ENCODE measurements at places on chromosomes 5 and 9.

DNA sequence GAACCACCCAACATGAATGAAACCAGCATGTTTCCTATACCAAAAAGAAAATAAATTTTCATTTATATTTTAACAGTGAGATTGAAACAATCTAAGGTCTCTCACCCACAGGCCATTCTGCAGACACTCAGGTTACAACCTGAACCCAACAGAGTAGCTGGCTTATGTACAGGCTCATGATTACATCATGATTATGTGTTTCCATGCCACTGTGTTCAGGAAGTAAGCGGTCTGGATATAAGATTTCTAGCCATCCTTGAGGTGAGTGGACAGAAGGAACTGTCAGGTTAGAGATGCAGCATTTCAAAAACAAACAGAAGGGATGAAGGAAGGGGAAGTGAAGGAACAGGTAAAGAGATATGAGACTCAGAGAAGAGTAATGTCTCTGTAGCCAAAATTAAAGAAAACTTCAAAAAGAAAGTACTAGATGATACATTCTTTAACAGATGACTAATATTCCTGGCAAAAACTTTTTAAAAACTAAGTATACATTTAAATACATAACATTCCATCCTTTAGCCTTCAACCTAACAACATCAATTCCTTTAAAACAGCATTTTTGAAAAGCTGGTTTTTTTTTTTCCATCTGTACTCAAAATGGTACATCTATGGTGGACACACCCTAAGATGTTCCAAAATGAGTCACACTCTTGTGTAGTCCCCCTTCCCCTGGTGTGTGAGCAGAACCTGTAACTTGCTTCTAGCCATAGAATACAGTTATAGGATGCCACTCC, 119.8 kb downstream of the LPAR1 start:
- no peak for DNase-seq

GRCh38 chr5:155252717-155253116, 239.2 kb downstream of the KIF4B start:
- DNase-seq: no peak

DNA sequence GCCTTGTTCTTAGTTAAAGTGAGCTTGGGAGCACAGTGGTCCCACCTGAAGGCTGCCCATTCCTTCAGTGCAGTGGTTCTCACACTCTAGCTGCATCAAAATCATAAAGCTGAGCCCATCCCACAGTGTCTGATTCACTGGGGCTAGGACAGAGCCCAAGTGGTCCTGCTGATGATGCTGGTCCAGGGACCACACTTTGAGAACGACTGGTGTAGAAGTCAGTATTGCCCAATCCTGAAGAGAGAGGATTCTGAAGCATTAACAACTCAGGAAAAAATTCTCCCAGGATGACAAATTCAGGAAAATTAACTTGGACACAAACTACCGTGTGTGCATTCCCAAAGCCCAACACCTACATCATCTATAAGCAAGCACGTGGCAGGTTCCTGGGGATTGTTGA, 176.2 kb downstream of the GABBR2 start:
- no peak for DNase-seq

GRCh38 chr5:91179018-91179417, 204.1 kb downstream of the ARRDC3 start:
- no peak for DNase-seq

DNA sequence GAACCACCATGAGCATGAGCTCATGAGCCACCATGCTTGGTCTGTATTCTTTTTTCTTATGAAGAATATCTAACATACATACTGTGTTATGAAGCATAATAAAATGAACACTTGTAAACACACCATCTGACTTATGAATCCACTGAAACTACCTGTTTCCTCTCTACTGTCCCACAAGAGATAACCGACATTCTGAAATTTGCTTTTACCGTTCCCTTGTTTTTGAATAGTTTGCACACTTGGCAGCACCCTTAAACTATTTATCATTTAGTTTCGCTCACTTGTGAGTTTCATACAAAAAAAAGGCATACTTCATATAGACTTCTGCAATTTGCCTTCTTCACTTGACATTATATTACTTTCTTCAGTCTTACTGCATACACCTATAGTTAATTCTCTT, 8.9 kb downstream of the LARS1 start:
- no peak for DNase-seq

- no peak for DNase-seq
Observed at GRCh38 chr5:127280491-127281220, 9.9 kb upstream of the MEGF10 start.

DNA sequence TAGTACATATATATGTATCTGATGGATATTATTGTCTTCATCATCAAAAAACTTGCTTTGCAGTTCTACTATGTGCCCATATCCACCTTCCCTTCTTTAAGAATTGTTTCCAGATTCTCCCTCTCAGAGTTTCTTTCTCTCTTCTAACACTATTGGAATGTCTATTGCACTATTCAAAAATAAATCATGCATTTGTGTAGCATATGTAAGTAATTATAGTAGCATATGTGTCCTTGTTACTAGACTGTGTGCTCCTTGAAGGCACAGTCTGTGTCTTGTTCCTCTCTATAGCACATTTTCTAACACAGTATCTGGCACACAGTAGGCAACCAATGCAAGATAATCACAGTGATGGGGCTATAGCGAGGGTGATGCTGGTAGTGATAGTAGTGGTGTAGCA, 43.4 kb upstream of the TRIM32 start:
- DNase-seq: no peak

GRCh38 chr9:14025741-14026140, 288.2 kb downstream of the NFIB start:
- DNase-seq: no peak

- DNase-seq: no peak
Observed at GRCh38 chr5:133827011-133827410, 141.4 kb downstream of the C5orf15 start.

GRCh38 chr9:28774433-28775235, 1201.4 kb upstream of the C9orf72 start:
- DNase-seq: peak; percentile 14

GRCh38 chr5:158897444-158898160, 202.1 kb downstream of the EBF1 start:
- no peak for DNase-seq

- no peak for DNase-seq
Observed at GRCh38 chr5:149425729-149426128, 46.6 kb upstream of the IL17B start.

DNA sequence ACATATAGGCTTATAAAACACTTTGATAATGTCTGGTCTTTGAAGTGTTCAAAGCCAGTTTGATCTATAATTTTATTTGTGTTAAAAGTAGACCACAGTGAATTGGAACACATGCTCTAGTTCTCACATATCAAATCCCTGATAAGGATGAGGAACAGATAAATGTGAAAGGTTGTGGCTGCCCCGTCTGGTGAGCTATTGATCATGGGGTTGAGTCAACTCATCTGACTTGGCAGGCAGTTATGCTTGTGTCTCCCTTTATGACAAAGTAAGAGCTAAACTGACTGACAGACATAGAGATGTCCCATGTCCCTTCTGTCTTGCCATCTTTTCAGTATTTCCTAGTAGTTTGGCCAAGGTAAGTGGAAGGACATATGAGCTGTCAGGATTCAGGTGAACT, 2.9 kb upstream of the ERMP1 start:
- no peak for DNase-seq

- no peak for DNase-seq
Observed at GRCh38 chr9:1049641-1050040, 516 bp upstream of the DMRT2 start.

DNA sequence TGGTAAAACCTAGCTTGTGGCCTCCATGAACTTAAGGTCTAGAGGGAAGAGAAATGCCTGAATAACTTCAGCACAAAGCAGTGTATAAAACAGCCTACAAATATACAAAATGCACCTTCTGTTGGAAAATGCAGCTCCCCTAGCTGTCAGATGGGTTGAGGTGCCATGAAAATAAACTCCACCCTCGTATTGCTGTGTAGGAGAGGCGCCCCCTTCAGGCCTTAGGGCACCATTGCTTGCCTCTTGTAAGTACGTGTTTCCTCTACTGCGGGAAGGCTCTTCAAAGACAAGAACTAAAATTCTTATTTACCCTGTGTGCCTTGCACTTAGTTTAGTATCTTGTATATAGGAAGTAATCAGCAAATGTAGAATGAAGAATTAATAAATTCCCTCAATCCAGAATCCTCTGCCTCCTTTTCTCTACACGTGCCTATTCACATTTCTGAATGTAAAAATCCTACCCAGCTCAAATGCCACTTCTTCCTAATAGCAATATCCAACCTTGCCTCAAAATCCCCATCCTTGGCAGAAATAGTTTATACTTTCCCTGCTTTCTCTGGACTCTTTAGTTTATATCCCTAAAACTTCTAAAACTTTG, 393.7 kb upstream of the PDE4D start:
- peak; percentile 23 for DNase-seq

GRCh38 chr5:34695275-34696027, 39.3 kb downstream of the RAI14 start:
- no peak for DNase-seq

DNA sequence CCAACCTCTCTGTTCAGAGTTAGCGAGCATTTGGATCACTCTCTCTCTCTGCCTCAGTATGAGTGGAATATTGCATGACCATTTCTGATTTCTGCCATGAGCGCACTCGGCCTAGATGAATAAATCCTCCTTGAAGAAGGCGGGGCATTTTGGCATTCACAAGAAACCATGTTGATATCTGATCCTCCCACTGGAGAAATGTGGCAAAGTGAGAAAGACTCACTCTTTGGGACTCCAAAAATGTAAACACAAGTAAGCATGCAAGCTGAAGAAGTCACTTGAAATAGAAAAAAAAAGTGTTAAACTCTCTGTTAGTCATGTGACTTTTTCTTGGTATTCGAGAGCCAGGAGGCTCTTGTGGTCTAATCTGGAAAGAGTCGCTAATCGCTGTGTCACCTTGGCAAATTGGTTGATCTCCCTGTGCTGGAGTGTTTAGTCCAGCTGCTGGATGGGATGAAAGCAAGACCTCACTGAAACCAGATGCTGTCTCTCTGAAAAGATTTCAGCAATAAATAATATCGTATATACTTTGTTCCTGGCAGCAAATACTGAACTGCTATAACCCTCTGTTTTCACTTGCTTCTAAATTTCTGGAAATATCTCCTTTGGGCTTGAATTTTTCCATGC, 95.5 kb downstream of the GHR start:
- DNase-seq: no peak

DNA sequence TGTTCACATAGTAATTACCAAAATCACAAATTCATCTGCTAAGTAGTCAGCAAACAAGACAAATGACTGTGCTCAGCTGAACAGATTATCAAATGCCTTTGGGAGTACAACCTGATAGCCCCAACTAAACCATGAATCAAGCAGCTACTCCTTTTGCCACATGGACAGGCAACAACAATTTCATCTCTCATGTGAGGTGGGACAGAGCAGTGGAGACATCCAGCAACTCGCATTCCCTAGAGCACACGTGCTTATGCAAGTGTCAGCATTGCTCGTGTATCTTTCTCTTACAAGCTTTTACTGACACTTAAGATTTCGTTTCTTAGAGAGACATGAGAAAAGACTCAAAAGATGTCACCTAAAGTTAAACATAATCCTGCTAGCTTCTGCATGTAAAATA, 42.7 kb upstream of the PPP2R2B start:
- DNase-seq: no peak

DNA sequence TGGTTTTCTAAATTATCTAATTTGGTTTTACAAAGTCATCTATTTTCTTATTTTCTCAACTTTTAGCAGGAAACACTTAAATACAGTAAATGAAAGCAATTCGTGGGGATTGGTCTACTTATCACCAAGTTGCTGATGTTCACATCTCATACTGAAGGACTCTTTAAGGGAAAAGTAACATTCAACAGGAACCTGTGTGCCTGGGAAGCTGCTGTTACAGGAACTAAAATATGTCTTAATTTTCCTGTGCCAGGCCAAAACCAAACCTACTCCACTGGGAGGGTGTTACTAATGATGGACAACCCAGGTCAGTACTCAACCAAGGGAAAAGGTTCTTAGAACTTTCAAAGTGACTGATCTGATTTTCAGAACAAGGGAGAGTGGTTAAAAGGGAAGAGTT, 5.3 kb downstream of the ISCA1 start:
- no peak for DNase-seq

DNA sequence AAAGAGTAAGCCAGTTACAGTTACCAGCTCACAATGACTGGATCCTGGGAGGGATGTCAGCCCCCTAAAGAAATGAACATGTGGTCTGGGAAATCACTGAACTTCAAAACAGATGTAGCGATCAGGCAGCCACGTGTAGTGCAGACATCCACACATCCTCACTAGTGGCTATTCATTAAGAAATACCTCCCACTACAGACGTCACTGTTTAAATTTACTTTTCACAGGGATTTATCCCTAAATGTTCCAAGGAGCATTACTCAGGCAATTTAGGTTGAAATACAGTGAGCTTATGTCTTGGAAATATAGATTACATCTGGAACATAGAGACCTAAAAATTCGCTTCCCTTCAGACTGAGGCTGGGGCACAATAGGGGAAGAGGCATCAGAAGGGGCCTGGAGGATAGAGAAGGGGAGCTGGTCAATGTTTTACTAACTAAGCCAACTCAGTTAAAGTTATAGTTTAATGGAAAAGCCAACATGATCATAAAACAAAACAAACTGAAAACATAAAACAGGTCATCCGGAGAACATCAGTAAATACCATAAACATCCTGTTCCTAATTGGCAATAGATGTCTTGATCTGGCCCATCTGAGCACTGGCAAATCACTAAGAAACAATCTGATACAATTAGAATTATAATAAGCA, 92.3 kb downstream of the FANCC start:
- no peak for DNase-seq

- no peak for DNase-seq
Observed at GRCh38 chr9:90515510-90515909, 127.1 kb downstream of the DIRAS2 start.

DNA sequence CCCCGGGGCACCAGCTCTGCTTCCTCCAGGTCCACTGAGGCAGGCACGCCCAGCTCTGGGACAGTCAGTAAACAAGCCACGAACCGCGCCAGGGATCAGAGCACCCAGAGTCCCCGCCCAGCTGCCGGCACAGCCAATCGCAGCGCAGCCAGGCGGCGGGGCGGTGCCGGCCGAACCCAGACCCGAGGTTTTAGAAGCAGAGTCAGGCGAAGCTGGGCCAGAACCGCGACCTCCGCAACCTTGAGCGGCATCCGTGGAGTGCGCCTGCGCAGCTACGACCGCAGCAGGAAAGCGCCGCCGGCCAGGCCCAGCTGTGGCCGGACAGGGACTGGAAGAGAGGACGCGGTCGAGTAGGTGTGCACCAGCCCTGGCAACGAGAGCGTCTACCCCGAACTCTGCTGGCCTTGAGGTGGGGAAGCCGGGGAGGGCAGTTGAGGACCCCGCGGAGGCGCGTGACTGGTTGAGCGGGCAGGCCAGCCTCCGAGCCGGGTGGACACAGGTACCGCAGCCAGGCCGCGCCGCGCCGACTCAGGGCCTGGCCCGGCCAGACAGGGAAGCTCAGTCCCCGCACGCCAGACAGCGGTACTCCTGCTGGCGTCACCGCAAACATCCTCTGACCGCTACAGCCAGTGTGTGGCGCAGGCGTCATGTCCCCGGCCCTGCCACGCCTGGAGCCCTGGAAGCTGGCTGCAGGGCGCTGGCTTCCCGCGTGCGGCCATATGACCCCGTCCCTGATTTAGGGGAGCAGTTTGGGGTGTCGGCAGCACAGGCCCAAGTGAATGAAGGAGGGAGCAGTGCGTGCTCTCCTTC, at the start of gene CTSL:
Gene CTSL (plus strand): TSS at position 220 of the 810 bp plus-strand sequence. CDS start 1,485 bp downstream, outside the sequence.
- peak; percentile 77 for DNase-seq

GRCh38 chr5:57693488-57694305, 211.1 kb upstream of the ACTBL2 start:
- no peak for DNase-seq

All from dermis microvascular lymphatic vessel endothelial cell (primary cell).